Effector memory CD8-positive, alpha-beta T cell (primary cell): ENCODE measurements at places on chromosomes 1 and 21.

- peaks cover 36% of the 10 kb centered on the region for H3K27me3 ChIP-seq
- no peak overlapping the region for H3K27ac ChIP-seq
- H3K4me1 ChIP-seq: no peaks in the 10 kb centered on the region
- H3K36me3 ChIP-seq: no peaks in the 10 kb centered on the region
These were observed 6.4 kb downstream of the GABRD start for GRCh38 chr1:2025491-2025981.

DNA sequence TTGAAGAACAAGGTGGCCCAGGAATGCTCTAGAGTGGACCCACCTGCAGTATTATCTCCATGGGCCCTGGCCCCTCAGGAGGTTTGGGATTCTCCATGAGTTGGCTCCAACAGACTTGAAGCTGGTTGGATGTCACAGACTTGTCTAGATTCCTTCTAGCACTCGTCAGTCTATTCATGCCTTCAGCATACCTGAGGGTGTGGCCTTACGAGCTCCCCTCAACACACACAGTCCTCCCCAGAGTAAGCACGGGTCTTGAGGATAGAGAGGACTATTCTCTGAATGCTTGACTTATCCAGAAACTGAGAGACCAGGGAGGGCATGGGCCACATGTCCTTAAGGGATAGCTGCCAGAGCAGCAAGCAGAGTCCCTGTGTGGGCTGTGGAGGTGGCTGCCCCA, 45.9 kb upstream of the COL6A1 start:
- DNase-seq: no peak
- peaks cover 4% of the 10 kb centered on the region for H3K4me1 ChIP-seq
- no peak overlapping the region for H3K4me3 ChIP-seq
- H3K27ac ChIP-seq: no peak overlapping the region
- peaks cover 60% of the 10 kb centered on the region for H3K27me3 ChIP-seq
- no peaks in the 10 kb centered on the region for H3K36me3 ChIP-seq

GRCh38 chr1:160708801-160709200, 2.8 kb downstream of the CD48 start:
- H3K36me3 ChIP-seq: peaks cover 25% of the 10 kb centered on the region
- no peak overlapping the region for H3K4me3 ChIP-seq
- H3K27ac ChIP-seq: no peak overlapping the region

DNA sequence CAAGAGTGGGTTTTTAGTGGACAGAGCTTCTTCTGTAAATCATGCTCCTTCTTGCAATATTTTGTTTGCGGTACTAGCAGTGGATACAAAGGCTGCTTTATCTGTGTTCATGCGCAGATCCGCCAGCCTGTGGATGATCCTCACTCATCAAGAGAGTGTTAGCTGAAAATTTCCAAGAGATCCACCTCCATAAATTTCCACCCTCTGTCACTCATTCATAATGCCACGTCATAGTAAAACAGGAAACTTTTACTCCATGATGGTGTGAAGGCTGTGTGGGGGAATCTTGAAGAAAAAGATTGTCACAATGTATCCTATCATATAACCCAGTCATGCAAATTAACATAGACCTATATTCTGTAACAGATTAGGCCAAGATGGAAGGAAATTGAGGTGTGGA, 4.4 kb upstream of the MAPKAPK2 start:
- H3K27ac ChIP-seq: no peak overlapping the region
- H3K36me3 ChIP-seq: peaks cover 13% of the 10 kb centered on the region
- peaks cover 6% of the 10 kb centered on the region for H3K27me3 ChIP-seq
- no peak for DNase-seq

- peaks cover 11% of the 10 kb centered on the region for H3K4me1 ChIP-seq
- no peak overlapping the region for H3K4me3 ChIP-seq
- no peaks in the 10 kb centered on the region for H3K36me3 ChIP-seq
These were observed 253.1 kb upstream of the IRF2BP2 start for GRCh38 chr1:234862944-234863515.

DNA sequence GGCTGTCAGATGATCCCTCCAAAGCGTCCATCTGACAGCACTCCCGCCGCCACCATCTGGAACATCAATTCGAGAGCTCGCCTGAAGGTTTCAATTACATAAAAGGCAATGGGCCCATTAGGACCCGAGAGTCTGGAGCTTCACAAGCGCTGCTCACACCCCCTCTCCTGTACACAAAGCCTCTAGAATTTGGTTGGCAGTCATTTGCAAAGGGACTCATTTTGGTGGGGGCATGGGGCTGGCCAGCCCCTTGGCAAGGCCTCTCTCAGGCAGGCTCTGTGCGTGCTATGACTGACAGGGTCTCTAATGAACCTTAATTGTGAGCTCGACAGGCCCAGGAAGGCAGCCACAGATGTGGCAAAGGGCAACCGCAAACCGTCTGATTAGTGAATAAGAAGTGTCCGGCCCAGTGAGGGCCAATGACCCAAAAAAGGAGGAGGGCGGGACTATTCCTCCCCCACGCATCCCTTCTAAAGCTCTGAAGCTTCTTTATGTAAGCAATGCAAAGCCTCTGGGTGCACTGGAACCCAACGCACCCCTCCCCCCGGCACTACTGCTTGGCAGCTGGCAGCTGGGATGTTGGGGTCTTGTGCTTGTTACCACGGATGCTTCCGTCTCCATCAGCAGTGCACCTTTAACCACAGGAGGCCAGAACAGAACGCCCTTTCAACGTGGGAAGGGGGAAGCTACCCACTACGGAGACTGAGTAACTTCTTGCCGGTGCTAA, 79.4 kb downstream of the CAPZB start:
- peaks cover 33% of the 10 kb centered on the region for H3K36me3 ChIP-seq
- H3K27me3 ChIP-seq: no peaks in the 10 kb centered on the region
- H3K27ac ChIP-seq: peak overlapping the region; percentile 86
- peaks cover 63% of the 10 kb centered on the region for H3K4me1 ChIP-seq

- H3K4me1 ChIP-seq: no peaks in the 10 kb centered on the region
- H3K27ac ChIP-seq: no peak overlapping the region
- H3K36me3 ChIP-seq: no peaks in the 10 kb centered on the region
- no peak overlapping the region for H3K4me3 ChIP-seq
- peaks cover 69% of the 10 kb centered on the region for H3K27me3 ChIP-seq
These were observed 458.2 kb upstream of the RUNX1 start for GRCh38 chr21:35507181-35507759.

GRCh38 chr1:94326329-94326728, 88.9 kb upstream of the ARHGAP29 start:
- H3K4me1 ChIP-seq: no peaks in the 10 kb centered on the region
- H3K36me3 ChIP-seq: no peaks in the 10 kb centered on the region
- peaks cover 73% of the 10 kb centered on the region for H3K27me3 ChIP-seq
- DNase-seq: no peak
- no peak overlapping the region for H3K4me3 ChIP-seq

DNA sequence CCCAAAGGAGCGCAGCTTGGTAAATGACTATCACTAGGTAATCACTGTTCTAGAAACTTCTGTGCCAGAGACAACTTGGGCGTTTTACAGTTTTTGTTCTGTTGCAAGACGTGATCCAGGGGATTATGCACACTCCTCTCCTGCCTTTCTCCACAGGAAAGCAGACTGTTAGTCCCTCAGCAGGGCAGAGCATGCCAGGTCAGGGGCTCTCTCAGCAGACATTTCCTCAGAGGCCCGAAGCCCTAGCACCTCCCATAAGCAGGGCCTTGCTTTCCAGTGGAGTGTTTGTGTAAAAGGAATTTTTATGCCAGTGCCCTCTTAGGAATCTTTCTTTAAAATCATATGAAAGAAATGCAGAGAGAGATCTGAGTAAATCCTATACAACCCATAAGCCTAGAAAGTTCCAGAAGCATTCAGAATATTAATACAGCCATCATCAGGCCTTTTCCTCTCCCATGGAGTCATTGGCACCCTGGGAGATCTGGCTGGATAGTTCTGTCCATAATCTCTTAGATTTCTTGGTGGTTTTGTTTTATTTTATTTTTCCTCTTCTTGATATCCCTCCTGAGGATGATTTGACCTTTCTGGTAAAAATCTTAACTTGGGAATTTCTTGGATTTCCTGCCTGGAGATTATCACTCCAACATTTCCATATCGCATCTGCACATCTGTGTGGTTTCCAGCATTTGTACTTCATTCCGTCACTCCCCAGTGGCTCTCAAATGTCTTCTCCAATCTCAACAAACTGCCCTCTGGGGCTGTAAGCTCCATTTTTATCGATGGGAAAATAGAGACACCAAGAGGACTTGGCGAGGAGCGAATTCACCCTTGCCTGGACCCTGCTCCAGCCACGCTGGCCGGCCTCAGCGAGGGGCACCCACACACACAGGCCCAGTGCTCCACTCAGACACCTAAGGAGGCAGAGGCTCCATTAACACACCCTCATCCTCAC, 116.1 kb downstream of the PSMG1 start:
- no peaks in the 10 kb centered on the region for H3K36me3 ChIP-seq
- H3K4me1 ChIP-seq: no peaks in the 10 kb centered on the region
- no peak overlapping the region for H3K4me3 ChIP-seq

DNA sequence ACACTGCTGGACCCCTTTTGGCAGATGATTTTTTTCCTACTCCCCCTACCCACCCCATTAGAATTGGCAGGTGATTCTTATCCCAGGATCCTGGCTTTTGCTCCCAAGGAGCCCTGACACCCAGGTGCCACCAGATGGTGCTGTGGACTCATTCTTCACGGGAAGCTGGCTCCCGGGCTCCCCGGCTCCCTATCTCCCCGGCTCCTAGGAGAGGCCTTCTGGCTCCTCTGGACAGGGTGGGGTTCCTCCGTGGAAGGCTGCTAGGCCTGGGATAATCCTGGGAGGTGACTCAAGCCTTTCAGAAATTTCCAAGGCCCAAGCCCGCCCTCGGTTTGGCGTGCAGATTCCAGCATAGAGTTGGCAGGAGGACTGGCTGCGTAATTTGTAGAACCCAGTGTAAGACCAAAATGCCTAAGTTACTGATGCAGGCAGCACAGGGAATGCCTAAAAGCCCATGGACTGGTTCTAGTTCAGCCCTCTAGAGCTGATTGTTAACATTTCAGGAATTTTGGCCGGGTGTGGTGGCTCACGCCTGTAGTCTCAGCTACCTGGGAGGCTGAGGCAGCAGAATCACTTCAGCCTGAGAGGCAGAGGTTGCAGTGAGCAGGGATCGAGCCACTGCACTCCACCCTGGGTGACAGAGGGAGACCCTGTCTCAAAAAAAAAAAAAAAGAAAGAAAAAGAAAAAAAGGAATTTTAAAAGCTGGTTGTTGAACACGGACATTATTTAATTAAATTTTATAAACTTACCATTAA, 6.8 kb upstream of the BSDC1 start:
- H3K4me1 ChIP-seq: no peaks in the 10 kb centered on the region
- no peaks in the 10 kb centered on the region for H3K27me3 ChIP-seq
- no peak overlapping the region for H3K4me3 ChIP-seq
- peak; percentile 34 for DNase-seq
- no peak overlapping the region for H3K27ac ChIP-seq

DNA sequence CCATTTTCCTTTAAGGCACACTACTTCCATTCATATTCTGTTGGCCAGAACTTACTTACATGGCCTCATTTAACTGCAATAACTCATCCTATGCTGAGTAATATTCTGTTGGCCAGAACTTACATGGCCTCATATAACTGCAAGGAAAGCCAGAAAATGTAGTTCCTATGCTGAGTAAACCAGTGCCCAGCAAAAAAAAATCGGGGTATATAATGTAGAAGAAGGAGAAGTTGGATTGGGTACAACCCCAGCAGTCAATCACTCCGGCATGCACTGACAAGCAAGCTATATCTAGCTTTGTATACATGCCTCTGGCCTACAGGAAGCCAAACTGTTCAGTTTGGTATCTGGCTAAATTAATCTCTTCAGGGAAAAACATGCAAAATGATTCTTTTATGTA, 39.4 kb upstream of the PPIH start:
- no peak overlapping the region for H3K4me3 ChIP-seq
- H3K4me1 ChIP-seq: no peaks in the 10 kb centered on the region
- no peak overlapping the region for H3K27ac ChIP-seq
- no peak for DNase-seq
- no peaks in the 10 kb centered on the region for H3K27me3 ChIP-seq

DNA sequence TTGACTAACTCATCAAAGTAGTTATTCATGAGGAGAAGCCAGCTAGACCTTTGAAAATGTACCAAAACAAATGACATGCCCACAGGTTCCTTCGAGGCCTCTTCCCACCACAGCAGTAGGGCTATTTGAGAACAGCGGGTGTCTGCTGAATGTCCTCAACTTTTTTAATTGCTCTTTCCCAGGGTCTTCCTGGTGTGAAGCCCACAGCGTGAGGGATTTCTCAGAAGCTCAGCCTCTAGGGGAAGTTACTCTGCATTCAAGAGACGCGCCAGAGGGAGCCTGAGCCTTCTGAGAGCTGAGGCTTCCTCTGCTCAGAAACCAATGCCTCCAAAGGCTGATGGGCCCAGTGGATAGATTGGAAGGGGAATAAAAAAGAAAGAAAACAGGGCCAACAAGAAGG, 153.6 kb downstream of the OLFM3 start:
- no peaks in the 10 kb centered on the region for H3K27me3 ChIP-seq
- H3K4me1 ChIP-seq: no peaks in the 10 kb centered on the region
- no peak for DNase-seq
- no peaks in the 10 kb centered on the region for H3K36me3 ChIP-seq

- no peaks in the 10 kb centered on the region for H3K4me1 ChIP-seq
- no peaks in the 10 kb centered on the region for H3K36me3 ChIP-seq
- no peak overlapping the region for H3K4me3 ChIP-seq
- DNase-seq: no peak
These were observed 96.4 kb downstream of the MIS18A start for GRCh38 chr21:32182449-32182848.

DNA sequence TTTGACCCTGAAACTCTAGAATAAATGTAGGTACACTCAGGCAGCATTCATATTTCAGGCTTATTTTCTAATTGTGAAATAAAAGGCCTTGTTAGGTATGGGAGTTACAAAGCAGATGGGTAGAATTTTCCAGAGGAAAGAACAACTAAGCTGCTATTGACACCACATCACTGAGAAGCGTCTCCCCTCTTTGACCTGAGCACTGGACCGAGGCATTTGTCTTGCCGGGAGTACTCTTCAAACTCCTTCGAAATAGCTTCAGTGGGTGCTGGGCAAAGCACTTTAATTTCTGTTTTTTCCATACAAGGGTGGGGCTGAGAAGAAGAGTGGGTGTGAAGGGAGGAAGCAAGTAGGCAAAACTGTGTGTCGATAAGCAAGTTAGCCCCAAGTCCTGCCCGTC, 36.4 kb downstream of the ABCA4 start:
- no peak overlapping the region for H3K27ac ChIP-seq
- H3K36me3 ChIP-seq: no peaks in the 10 kb centered on the region
- H3K27me3 ChIP-seq: peaks cover 38% of the 10 kb centered on the region
- no peak overlapping the region for H3K4me3 ChIP-seq
- no peak for DNase-seq

DNA sequence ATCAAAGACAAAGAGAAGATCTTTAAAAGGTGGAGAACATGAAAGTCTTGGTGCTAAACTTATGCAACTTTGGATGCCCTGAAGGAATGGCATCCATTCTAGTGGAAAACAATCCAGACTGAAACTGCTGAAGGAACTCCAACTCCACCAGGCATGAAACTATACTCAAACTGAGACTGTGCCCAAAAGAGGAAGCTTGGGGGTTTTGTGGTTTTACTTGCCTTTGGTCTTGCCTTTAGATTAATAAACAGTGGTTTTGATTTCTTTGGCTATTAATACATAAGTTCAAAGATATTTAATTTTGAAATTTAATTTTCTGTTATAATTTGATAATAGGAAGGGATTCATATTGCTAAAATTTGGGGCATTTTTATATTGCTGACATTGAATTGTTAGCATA, 17.4 kb upstream of the SLC30A10 start:
- peaks cover 33% of the 10 kb centered on the region for H3K27me3 ChIP-seq
- no peaks in the 10 kb centered on the region for H3K36me3 ChIP-seq
- H3K4me3 ChIP-seq: no peak overlapping the region
- DNase-seq: no peak
- H3K27ac ChIP-seq: no peak overlapping the region

- H3K4me3 ChIP-seq: peak overlapping the region; percentile 43
- H3K4me1 ChIP-seq: peaks cover 29% of the 10 kb centered on the region
- H3K27ac ChIP-seq: peak overlapping the region; percentile 11
These were observed 157.7 kb downstream of the TOMM20 start for GRCh38 chr1:234970731-234971476.

- peaks cover 24% of the 10 kb centered on the region for H3K4me1 ChIP-seq
- H3K27me3 ChIP-seq: no peaks in the 10 kb centered on the region
- H3K36me3 ChIP-seq: peaks cover 11% of the 10 kb centered on the region
- no peak overlapping the region for H3K4me3 ChIP-seq
These were observed 15.9 kb downstream of the PSEN2 start for GRCh38 chr1:226886122-226886901.
